ENCODE measurements at places on chromosomes 5 and 9. TPM values are rescaled to one million over a fixed set of nuclear protein-coding genes. Genes with fewer than 3 reads are reported as not detected.
A peak's percentile ranks its signal among the peaks of the same experiment; 100 is the strongest.

GRCh38 chr5:135190416-135191083 is 156.5 kb upstream of the PITX1 start:
- DNase-seq = no peak

GRCh38 chr9:98884849-98885248 is 58.9 kb upstream of the COL15A1 start:
- no peak for DNase-seq

GRCh38 chr5:45109636-45110035 is 300.9 kb downstream of the MRPS30 start:
- no peak for DNase-seq

DNA sequence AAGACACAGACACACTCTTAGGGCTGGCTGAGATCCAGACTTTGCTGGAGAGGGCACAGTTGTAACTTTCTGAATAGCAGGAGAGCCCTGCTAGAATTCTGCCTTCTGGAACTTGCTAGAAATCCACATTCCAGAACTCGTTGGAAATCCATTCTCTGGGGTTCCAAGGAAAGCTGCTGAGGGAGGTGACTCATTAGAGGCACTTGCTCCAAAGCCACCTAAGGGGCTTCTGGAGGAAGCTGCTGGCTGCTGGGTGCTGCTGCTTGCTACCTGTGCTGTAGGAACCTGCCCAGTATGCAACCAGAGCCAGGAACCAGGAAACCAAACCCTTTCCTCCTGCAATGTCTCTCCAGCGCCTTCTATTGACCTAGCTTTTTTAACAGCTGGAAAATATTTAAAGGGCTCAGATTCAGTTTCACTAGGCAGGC is 4.1 kb upstream of the TLE4 start:
- DNase-seq = no peak

DNA sequence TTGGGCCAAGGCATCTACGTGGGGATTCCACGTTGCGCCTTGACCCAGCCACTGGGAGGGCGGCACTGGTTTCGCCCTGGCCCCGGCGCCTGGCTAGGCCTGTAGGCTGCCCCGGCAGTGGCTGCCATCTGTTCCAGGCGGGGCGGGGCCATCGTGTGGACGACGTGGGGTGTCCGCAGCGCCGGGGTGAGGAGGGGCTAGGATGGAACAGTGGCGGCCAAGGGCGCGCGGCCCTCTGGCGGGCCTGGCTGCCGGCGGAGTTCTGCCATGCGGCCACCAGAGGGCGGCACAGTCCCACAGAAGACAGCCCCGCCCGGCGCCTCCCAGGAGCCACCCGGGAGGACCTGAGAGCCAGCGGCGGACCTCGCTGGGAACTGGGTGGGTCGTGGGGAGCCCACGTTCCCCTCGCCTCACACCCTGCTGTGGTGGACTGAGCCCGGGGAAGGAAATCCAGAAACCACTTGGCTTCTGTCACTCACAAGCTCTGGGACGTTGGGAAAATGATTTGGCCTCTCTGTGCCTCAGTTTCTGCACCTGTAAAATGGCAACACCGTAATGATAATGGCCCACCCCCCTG is 22.6 kb upstream of the RAPGEF1 start:
- peak; percentile 90 for DNase-seq

GRCh38 chr9:8400378-8400777 is 600.8 kb upstream of the DMAC1 start:
- DNase-seq = no peak

DNA sequence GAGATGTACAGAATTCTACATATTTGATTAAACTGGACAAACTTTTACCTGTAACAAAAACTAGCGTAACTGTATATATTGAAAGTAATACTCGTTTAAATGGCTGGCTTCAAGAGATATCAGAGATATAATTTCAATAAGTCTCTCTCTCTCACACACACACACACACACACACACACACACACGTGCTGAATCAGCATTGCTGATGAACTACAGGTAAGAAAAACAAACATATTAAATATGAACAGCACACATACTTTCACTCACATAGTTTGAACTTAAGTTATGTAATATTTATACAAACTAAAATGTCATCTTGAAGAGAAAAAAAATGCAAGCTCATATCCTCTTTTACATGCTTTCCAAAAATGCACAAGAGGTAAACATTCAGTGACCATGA is 145.4 kb downstream of the BNC2 start:
- DNase-seq = no peak

DNA sequence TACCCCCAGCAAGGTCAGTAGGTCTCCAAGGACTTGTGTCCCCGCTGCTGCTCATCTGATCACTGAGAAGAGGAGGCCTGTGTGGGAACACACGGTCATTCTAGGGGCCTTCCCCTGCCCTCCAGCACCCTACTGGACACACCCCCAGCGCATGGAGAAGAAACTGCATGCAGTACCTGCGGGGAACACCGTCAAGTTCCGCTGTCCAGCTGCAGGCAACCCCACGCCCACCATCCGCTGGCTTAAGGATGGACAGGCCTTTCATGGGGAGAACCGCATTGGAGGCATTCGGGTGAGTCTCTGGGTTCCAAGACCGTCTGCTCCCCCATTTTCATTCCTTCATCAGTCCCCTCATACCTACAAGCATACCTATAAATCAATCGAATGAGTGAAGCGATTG is 4.1 kb downstream of the FGFR4 start:
- DNase-seq = no peak

DNA sequence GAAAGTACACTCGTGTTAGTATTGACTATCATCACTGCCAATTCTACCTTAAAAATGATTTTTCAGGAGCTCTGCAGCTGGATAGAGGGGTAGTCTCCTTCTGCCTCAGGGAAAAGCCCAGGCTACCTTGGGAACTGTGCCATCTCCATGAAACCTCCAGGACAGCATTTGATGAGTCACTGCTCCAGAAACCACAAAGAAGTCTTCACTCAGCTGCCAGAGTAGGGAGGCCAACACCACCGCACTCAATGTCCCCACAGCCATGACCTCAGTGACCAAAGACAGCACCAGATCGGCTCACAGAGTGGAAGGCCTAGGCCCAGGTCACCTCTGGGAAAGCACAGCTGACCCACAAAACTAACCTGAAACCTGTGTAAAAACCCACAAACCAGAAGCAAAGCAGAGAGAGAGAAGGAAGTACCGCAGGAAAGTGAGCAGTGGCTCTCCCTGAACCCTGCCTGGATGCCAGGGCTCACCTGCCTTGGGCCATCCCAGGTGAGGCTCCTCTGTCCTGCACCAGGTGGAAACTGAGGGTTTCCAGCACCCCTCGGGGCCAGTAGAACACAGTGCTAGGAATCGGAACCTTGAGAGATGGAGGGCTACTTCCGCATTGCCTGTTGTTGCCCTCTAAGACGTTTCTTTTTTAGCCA is 30.0 kb downstream of the S1PR3 start:
- DNase-seq = peak; percentile 58

- DNase-seq = no peak
Observed at GRCh38 chr5:150731669-150732242, 27.1 kb downstream of the DCTN4 start.

GRCh38 chr5:154513669-154514084 is 35.6 kb upstream of the HAND1 start:
- no peak for DNase-seq

GRCh38 chr9:106889061-106889590 is 26.2 kb downstream of the ZNF462 start:
- no peak for DNase-seq

GRCh38 chr5:11384441-11385250 is 519.6 kb downstream of the CTNND2 start:
- peak; percentile 68 for DNase-seq

DNA sequence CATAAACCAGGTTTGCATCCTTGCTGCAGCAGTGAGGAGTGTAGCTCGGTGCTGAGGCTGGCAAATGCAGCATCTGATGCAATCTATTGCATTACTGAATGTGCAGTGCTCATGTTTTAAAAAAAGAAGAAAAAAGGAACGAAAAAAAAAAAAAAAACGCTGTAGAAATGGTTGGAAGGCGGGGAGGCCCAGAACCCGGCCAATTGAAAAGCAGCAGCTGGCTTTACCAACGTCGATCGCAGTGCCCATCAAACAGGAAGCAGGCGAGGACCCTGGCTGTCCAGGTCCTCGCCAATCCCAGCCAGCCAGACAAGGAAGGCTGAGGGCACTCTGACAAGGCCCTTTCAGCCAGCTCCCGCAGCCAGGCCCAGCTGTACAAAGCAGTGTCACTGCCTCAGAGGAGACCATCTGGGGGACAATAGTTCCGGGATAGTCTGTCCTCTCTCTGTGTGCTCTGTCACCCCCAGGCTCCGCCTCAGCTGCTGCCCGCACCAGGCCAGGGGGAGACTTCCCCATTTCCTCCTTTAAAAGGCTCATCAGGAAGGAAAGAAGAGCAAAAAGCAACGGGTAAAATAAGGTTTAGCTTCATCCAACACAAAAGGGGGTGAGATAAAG is 21.8 kb upstream of the CPEB4 start:
- DNase-seq = no peak

GRCh38 chr9:117733465-117733864 is 29.3 kb downstream of the TLR4 start:
- DNase-seq = no peak

DNA sequence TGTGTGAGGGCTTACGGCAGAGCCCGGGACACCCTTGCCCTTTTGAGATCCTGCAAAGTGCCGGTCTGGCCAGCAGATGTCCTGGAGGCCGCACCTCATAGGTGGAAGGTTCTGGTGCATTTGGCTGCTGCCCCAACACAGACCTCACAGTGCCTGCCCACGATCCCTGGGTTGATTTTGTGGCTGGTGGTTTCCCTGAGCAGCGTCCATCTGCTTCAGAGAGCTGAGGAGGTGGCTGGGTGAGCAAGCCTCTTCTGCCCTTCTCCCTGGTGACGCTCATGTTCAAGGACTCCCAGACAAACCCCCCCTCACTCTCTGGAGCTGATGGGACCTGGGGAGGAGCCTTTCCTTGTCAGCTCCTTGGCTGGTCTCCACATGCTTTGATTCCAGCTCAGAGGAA is 18.9 kb downstream of the BNIP1 start:
- DNase-seq = no peak

DNA sequence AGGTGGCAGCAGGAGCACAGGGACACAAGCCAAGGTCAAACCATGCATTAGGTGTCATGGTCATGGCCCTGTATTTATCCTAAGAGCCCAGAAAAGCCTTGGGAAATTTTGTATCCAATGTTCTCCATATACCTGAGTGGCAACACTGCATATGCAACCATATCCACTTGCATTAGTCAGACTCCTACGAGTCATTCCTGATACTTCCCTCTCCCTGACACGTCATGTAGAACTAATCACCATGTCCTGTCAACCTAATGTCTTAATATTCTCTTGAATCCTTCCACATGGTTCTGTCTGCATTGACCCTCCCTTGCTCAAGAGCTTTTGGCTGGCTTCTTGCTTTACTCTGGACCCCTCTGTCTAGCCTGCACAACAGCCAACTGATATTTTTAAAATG is 9.4 kb downstream of the SCGB3A2 start:
- no peak for DNase-seq

GRCh38 chr9:71179183-71179582 is 57.8 kb upstream of the TRPM3 start:
- peak; percentile 5 for DNase-seq

DNA sequence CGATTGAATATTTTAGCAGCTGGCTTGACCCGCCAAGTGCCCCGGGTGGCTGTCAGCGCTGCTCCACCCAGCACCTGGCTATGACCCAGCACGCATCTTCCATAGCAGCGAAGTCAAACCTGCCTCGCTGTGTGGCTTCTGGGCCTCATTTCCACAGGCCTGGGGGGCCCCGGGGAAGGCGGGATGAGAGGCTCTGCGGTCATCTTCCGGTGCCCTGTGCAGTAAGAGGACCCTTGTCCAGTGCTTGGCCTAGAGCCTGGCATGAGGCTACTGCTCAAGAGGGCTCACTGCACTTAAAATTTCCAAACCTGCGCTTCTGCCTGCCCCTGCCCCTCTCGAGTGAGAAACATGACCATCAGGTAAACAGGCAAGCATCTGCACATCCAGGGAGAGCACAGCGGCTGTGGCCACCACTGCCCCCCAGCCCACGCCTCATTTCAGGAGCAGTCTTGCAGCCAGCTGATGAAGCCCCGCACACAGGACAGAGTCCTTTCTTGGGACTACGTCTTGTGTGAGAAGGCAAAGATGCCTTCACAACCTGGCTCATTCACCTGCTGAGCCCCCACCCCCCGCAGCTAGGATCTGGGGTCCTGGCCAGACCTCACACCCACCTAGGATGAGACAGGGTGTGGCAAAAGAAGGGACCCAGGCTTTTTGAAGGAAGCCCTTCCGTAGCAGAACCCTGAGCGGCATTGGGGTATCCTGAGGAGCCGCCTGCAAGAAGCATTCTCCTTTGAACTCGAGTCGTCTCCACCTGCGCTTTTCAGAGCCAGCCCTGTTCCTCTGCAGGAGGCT is 69.5 kb upstream of the UNC5A start:
- DNase-seq = no peak

GRCh38 chr9:3692606-3693005 is 166.8 kb upstream of the RFX3 start:
- no peak for DNase-seq

DNA sequence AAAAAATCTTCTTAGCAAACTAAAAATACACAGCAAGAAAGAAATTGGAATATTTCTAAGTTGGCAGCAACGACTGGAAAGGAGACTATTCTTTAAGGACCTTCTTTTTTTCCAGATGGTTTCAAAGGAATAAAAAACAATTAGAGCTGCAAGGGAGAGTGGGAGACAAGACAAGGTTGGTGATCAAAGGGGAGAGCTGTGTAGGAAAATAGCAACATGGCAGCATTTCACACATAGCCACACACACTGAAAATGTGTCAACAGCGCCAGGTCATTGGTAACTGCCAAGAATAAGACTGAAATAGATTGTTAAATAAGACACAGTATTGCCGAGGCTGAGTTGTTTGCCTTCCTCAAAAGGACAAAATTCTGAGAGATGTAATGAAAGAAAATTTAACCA is 88.1 kb upstream of the TLE1 start:
- DNase-seq = no peak

- peak; percentile 8 for DNase-seq
Observed at GRCh38 chr9:124934290-124934689, 6.6 kb downstream of the GOLGA1 start.

- DNase-seq = no peak
Observed at GRCh38 chr9:37340961-37341360, 81.5 kb upstream of the GRHPR start.

Gene PCDHAC2
- 6.8 TPM for total RNA-seq

Gene FCN1
- total RNA-seq = not detected

Gene SPATA6L
- total RNA-seq = 2.5 TPM

Gene TMEFF1
- 13.7 TPM for total RNA-seq

Gene GALNT12
- total RNA-seq = 13.0 TPM

Gene RNF180
- 4.7 TPM for total RNA-seq

Gene ROPN1L
- total RNA-seq = 0.28 TPM

Gene BHMT2
- not detected for total RNA-seq

Gene C9orf50
- not detected for total RNA-seq

Gene GDNF
- 1.1 TPM for total RNA-seq

Gene PCDHB8
- total RNA-seq = 0.63 TPM

Gene ARAP3
- total RNA-seq = 4.9 TPM

Gene CREB3
- total RNA-seq = 69.6 TPM

Gene FGD3
- total RNA-seq = 5.8 TPM

Gene LRRC19
- total RNA-seq = 44.6 TPM

Gene SLC36A3
- total RNA-seq = not detected

Gene COL5A1
- total RNA-seq = 342 TPM
